Stimulated activated CD4-positive, alpha-beta T cell treated with anti-CD3 and anti-CD28 coated beads, Interleukin-4, amount 100 ng/mL, for 48 hours (primary cell): ENCODE measurements at places on chromosomes 2 and 18.

DNA sequence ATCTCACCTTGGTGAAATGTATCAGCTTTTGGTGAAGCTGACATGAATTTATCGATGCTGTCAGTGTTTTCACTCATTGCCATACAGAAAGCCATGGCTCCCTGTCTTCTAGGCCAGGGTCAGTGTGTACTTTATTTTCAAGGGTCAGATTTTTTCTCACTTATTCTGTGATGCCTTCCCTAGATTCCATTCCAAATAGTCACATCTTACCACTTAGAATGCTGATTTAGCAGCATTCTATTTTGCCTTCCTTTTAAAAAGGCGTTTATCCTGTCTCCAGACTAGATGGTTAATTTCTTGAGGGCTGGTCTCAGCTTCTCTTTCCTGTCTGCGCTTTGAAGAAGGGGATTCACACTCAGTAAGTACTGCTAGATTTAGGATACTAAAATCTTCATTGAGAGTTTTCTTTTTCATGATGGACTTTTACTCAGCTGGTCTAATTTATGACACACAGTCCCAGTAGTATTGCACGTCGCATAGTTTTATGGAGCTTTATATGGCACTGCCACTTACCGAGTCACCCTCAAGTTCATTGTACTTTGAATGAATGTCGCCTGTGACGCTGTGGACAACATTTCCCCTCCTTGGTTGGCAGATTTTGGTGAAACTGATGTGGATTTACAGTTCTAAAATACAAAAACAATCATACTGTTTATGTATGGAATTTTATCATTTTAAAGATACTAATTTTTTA, 194.0 kb downstream of the ZNF407 start:
- DNase-seq = no peak

GRCh38 chr2:41678639-41679038, 369.2 kb upstream of the PKDCC start:
- DNase-seq = no peak

DNA sequence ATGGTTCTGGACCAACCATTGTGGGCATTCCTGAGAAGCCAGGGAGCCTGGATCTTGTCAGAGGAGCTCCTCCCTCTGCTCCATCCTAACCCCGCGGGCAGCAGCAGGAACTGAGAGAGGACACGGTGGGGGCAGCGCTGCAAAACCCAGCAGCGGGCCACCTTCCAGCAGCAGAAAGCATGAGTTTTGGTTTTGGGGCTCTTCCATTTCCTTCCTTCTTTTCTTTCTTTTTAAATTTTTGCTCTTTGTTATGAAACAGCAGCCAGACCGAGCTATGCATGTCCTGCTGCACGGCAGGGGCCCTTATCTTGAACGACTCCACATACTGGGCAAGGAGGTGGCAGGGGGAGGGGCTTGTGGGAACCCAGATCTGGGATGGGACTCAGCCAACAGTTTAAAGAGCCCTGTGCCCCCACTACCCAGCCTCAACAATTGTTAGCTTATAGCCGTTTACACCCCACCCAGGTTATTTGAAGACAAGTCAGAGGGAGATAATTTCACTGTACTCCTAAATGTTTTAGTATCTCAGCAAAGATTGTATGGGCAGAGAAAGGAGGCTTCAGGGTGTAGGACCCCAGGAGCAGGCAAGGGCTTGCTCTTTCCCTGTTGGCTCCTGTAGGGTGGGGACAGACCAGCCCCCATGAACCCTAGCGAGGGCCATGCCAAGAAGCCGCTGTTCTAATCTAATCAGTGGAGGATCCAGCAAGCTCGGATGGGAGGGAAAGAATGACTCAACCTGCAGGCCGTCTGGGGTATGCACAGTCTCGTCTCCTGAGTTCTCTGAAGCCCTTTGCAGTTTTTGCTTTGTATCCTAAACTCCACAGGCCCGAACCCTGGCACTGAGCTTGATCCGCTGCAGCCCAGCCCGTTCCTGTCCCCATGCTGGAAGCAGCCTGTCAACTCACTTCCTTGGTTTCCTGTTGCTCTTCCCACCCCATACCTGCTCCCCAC, 75.3 kb downstream of the LRRFIP1 start:
- no peak for DNase-seq

DNA sequence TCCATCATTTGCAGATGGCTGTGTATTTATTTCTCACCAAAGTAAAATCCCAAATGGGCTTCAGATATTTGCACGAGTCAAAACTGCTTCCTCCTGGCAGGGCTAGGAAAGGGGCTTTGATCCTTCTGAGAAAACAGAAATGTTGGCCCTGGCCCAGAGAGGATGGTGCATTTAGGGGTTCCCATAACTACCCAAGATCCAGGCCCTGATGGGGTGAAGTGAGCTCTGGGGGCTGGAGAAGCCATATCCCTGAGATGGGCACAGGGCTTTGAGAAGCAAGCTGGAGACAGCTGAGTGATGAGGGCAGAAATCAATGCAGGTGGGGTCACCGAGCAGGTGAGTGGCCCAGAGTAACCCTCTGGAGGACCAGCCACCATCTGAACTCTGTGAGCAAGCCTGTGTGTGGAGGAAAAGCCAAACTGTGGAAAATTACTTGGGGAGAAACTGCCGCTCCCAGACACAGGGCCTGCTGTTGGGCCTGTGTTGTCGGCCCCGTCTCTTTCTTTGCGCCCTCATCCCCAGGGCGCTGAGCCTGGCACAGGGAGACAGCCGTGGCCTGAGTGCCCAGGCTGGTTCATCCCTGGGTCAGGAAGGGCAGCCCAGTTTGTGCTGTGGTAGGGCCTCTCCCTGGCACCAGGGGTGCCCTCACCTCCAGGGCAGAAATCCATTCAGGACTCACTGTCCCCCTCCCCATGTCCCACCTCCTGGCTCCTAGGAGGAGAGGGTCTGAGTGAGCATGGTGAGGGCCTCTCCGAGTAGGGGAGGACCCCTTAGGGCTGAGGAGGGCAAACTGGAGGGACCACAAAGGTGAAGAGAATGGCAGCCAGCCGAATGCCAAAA, 167.8 kb upstream of the HAAO start:
- DNase-seq = no peak

DNA sequence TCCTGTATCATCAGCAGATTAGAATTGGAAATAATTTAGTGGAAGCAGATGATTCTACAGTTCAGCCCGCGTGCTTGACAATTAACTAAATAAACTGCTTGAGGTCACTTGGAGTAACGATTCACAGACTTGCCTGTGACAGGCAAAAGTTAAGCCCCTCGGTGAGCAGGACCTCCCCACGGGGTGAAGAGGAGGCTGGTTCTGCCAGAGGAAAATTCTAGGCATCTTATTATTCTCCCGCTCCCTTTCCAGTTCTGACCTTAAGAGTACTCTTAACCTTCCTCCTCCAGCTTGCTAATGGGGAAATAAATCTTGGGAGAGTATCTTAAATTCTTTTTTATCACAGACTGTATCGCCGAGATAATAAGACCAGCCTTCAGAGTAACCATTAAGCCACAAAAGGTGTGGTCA, 169.7 kb upstream of the SMAD2 start:
- DNase-seq = no peak

DNA sequence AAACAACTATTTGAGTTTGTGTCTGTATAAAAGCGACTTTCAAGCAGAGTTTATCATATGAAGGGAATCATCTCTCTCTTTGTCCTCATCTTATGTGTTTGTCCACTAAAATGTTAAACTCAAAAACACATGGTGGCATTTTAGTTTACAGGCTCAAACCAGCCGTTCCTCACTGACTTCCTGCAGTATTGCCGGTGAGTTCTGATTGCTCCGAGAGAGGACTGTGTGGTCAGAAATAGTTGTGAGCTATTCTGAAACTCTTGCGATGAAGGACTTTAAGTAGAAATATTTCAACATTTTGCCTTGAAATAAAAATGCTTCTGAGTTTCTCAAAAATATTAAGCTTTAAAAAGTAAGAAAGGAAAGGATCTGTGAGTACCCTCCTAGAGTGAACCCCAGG, 163.2 kb upstream of the CAVIN2 start:
- no peak for DNase-seq

DNA sequence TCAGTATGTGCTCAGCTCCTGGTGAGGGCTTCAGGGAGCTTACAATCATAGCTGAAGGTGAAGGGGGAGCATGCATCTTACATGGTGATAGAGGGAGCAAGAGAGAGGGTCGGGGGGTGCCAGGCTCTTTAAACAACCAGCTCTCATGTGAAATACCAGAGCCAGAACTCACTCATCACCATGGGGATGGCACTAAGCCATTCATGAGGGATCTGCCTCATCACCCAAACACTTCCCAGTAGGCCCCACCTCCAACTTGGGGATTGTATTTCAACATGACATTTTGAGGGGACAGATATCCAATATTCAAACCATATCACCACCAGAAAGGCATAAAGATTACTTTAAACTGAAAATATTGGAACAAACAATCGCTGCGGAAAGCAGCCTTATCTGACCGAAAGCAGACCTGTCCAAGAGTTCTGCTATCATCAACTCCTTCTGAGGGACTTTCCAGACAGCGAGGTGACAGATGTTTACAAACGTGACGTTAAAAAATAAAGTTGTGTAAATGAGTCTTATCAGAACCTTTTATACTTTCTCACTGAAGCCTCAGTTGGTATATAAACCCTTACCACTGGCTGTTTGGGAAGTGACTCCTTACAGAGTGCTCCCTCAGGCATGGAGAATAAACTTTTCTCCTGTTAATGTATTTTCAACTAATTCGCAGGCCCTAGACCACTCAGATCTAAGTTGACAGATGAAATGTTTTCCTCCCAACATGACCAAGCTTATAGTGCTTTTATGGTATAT, 35.5 kb upstream of the PTH2R start:
- DNase-seq = no peak

GRCh38 chr2:230885463-230886130, 20.9 kb downstream of the ITM2C start:
- no peak for DNase-seq

- DNase-seq = no peak
These were observed 12.7 kb downstream of the FAM110C start for GRCh38 chr2:33620-34019.

GRCh38 chr18:23072079-23072478, 63.2 kb upstream of the CABLES1 start:
- no peak for DNase-seq

- DNase-seq = no peak
These were observed 1221.0 kb downstream of the SUCLG1 start for GRCh38 chr2:83238111-83238510.

- DNase-seq = no peak
These were observed 464.1 kb downstream of the TNS1 start for GRCh38 chr2:217538719-217539118.

DNA sequence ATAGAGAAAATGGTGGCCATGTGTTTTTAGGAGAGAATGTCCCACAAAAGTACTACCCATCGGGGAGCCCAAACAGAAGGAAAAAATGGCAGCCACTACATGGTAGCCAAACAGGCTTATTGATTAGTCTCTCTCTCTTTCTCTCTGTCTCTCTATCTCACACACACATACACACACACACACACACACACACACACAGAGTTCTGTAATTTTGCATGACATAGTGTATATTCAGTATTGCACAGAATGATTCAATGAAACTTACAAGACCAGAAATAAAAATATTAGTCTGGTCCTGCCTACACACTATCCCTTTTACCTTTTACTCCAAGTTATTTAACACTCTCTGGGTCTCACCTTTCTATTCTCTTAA, 124.8 kb upstream of the SLC39A10 start:
- DNase-seq = no peak

GRCh38 chr2:172836827-172837226, 101.2 kb downstream of the RAPGEF4 start:
- DNase-seq = no peak

- no peak for DNase-seq
These were observed 73.6 kb downstream of the CD8B2 start for GRCh38 chr2:106560773-106561172.

GRCh38 chr2:53629501-53629900, 138.1 kb upstream of the CHAC2 start:
- DNase-seq = no peak

- no peak for DNase-seq
These were observed 21.7 kb upstream of the BAZ2B start for GRCh38 chr2:159637988-159638501.

GRCh38 chr2:36731941-36732672, 35.6 kb downstream of the VIT start:
- no peak for DNase-seq

GRCh38 chr2:157259960-157260359, 2.5 kb downstream of the GALNT5 start:
- DNase-seq = no peak

GRCh38 chr18:41706301-41706700, 248.7 kb upstream of the PIK3C3 start:
- DNase-seq = no peak

DNA sequence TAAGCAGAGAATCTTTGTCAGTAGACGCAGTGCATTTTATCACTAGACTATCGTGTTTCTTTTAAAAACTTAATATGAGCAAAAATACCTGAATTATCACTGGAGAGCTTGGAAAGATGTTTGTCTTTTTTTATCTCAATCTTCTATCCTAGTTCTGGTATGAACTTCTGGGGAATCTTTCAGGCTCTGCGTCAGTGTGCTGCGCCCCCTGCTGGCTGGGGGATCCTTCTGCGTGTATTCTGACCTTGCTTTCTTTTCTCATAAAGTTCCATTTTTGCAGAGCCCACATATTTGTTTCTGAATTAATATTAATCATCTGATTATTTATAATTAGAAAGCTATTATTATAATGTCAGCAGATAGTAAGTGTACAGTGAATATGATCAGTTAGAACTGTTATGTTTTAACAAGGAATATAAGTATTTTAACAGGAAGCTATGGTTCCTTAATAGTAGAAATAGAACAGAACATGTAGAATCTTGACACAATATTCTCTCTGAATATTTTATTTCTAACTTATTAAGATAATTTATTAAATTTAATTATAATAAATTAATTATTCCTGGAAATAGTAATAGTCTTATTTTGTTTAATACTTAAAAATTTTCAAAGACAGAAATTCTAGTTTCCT, 945.0 kb upstream of the CRIM1 start:
- DNase-seq = peak; percentile 45

DNA sequence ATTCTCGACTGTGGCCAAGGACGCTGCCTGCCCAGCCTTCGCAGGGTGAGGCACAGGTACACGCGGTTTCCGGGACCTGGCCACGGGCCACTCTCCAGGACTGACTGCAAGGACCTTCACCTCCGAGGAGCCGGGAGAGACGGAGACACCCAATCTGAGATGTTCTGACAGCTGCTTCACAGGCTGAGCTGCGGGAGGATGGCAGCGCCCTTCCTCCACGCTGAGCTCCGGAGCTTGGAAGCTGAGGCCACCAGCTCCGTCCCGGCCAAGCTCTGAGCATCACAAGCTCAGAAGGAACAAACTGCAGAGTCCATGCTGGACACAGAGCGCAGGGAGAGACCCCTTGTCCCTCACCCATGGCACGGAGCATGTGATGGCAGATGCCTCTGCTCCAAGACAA, 71.1 kb upstream of the CTDP1 start:
- DNase-seq = no peak

- no peak for DNase-seq
These were observed 199.3 kb upstream of the MYT1L start for GRCh38 chr2:2530334-2530733.

DNA sequence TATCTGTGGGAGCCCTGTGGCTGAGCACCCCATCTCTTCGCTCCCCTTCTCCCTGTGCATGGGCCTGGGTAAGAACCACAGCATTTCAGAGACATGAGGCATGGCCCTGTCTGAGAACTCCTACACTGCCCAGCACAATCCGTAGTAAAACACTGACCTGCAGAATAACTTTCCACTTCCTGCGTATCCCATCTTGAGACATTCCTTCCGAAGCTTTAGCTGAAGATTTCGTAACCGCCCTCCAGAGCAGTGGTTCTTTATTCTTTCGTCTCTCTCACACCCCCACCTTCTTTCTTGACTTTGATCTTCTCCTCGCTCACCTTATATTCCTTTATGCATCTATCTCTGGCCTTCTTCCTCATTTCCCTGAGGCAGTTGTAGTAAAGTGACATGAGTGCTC, 381.1 kb downstream of the HRH4 start:
- no peak for DNase-seq
